ENCODE measurements at places on chromosomes 12 and 14. TPM values are rescaled to one million over a fixed set of nuclear protein-coding genes. Genes with fewer than 3 reads are reported as not detected.

GRCh38 chr12:101933866-101934514, 56.6 kb downstream of the DRAM1 start:
- no peak overlapping the region for H3K4me3 ChIP-seq
- H3K36me3 ChIP-seq: peaks cover 3% of the 10 kb centered on the region
- no peak for DNase-seq
- no peak overlapping the region for H3K27ac ChIP-seq

- H3K27me3 ChIP-seq: peaks cover 53% of the 10 kb centered on the region
- H3K4me1 ChIP-seq: no peaks in the 10 kb centered on the region
- H3K4me3 ChIP-seq: no peak overlapping the region
- H3K27ac ChIP-seq: no peak overlapping the region
- DNase-seq: no peak
Measured at GRCh38 chr14:101643651-101644050, 82.4 kb downstream of the DIO3 start.

GRCh38 chr14:64293976-64294671, at the start of gene ESR2:
Gene ESR2, minus strand, starts transcription at chr14:64294371. Its CDS starts 11,386 bp downstream, at chr14:64282985.
- DNase-seq: no peak
- peak within 1 kb of the TSS; percentile 63 for H3K4me3 ChIP-seq
- no peaks in the 10 kb centered on the region for H3K36me3 ChIP-seq

DNA sequence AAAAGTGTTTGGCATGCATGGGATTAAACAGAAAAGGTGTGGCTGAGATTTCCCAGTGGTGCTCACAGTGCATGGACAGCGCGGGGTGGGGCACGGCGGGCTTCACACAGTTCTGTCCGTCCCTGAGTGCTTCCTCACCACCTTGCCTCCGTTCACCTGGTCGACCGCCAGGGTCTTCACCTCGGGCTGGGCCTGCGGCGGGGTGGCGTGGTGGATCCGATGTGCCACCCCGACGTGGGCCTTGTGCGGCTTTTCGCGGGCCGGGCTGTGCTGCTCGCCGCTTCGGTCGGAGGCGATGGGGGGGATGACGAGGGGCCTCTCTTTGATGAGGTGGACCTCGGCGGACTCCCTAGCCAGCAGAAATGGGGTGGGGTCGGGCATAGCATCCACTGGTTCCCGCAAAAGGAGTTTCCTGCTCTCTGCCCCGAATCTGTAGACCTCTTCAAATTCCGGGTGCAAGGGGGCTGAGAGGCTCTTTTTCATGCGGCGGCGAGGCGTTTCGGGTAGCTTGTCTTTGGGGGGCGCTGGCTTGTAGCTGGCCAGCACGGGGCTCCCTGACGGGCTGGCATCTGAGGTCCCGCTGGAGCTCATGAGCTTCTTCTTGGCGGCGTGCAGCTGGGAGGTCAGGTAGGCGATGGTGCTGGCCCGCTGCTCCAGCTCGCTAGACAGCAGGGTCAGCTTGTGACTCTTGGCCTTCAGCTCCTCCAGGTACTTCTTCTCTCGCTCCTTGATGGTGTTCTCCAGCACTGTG, 35.5 kb downstream of the CCDC92 start:
- H3K4me1 ChIP-seq: peaks cover 31% of the 10 kb centered on the region
- no peak for DNase-seq
- H3K27me3 ChIP-seq: peaks cover 5% of the 10 kb centered on the region
- peak overlapping the region; percentile 60 for H3K4me3 ChIP-seq

GRCh38 chr14:51806026-51807023, 54.1 kb upstream of the GNG2 start:
- H3K27ac ChIP-seq: no peak overlapping the region
- H3K36me3 ChIP-seq: no peaks in the 10 kb centered on the region
- no peak overlapping the region for H3K4me3 ChIP-seq
- DNase-seq: no peak

- peaks cover 8% of the 10 kb centered on the region for H3K27me3 ChIP-seq
- H3K36me3 ChIP-seq: no peaks in the 10 kb centered on the region
- DNase-seq: no peak
- H3K27ac ChIP-seq: no peak overlapping the region
Measured at GRCh38 chr12:8681129-8681884, 16.5 kb upstream of the RIMKLB start.

DNA sequence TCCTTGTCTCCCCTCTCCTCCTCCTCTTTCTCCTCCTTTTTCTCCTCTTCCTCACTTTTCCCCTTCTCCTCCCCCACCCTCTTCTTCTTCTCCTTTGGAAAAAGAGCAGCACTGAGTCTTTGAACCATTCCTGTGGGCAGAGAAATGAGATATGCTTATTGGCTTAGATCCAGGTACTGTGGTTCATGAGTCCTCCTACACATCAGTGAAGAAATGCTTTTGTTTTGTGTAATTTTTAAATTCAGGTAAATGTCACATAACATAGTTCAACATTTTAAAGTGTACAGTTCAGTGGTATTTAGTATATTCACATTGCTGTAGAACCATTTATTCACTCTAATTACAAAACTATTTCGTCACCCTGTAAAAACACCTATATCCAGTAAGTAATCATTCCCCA, 402.1 kb downstream of the AACS start:
- no peaks in the 10 kb centered on the region for H3K36me3 ChIP-seq
- H3K4me3 ChIP-seq: no peak overlapping the region
- no peaks in the 10 kb centered on the region for H3K4me1 ChIP-seq
- H3K27ac ChIP-seq: no peak overlapping the region

- peak overlapping the region; percentile 30 for H3K27ac ChIP-seq
- H3K36me3 ChIP-seq: no peaks in the 10 kb centered on the region
- peaks cover 72% of the 10 kb centered on the region for H3K4me1 ChIP-seq
- no peak overlapping the region for H3K4me3 ChIP-seq
- no peak for DNase-seq
Measured at GRCh38 chr14:20627346-20628027, 14.0 kb downstream of the OR6S1 start.

- H3K4me1 ChIP-seq: peaks cover 25% of the 10 kb centered on the region
- no peak for DNase-seq
- H3K27me3 ChIP-seq: peaks cover 6% of the 10 kb centered on the region
- no peaks in the 10 kb centered on the region for H3K36me3 ChIP-seq
- peak overlapping the region; percentile 69 for H3K27ac ChIP-seq
Measured at GRCh38 chr12:52835271-52836041, 1.3 kb upstream of the KRT79 start.

GRCh38 chr14:69664865-69665526, 53.6 kb downstream of the SUSD6 start:
- H3K4me1 ChIP-seq: peaks cover 72% of the 10 kb centered on the region
- peaks cover 59% of the 10 kb centered on the region for H3K36me3 ChIP-seq
- no peak for DNase-seq
- no peak overlapping the region for H3K4me3 ChIP-seq
- peak overlapping the region; percentile 59 for H3K27ac ChIP-seq

- no peaks in the 10 kb centered on the region for H3K36me3 ChIP-seq
- H3K4me1 ChIP-seq: peaks cover 38% of the 10 kb centered on the region
- no peak overlapping the region for H3K4me3 ChIP-seq
- peak; percentile 34 for DNase-seq
Measured at GRCh38 chr12:68180792-68181744, 21.5 kb upstream of the IFNG start.

DNA sequence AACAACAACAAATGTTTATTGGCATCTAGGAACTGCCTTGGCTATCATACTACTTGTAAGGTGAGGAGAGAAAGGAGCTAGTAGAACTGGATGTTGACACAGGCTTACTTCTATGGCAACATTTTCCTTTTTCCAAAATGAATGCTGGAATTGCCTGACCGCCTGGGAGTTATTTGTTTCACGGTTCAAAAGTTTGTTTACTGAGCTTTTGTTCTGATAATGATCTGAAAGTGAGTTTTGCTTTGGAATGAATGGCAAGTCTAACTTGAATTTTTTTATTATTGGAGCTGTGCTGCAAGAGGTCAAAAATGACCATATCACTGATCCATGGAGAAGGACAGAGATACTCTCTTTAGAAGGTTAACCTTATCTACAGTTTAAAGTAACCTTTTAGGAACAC, 183.5 kb upstream of the CAND1 start:
- DNase-seq: no peak
- H3K36me3 ChIP-seq: no peaks in the 10 kb centered on the region
- H3K4me1 ChIP-seq: no peaks in the 10 kb centered on the region

DNA sequence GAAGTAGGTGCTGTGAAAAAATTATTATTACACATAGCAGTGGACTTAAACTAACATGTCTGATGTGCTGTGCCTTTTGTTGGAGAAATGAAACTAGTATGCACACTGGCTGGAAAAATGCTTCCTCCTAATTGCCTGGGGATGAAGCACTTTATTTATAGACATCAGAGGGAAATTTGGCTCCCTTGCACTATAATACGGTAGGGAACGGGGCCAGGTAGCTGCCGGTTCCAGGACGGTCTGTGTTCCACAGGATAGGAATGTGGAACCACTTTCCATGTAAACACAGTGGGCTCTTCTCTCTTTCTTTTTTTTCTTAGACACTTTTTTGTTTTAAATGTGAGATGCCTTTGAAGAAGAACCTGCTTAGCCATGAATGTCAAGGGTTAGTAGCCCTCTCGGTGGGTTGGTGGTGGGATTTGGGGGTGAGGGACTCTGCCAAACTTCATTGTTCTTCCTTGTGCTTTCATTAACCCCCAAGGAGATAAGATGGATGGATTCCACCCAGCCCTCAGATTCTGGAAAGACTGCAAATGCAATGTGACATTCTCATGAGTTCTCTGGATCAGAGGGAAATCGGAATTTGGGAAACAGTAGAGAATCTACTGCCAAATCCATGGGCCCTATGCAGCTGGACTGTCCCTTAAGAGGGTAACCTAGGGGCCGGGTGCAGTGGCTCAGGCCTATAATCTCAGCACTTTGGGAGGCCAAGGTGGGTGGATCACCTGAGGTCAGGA, 58.0 kb upstream of the GSC start:
- DNase-seq: no peak
- no peaks in the 10 kb centered on the region for H3K36me3 ChIP-seq
- no peaks in the 10 kb centered on the region for H3K27me3 ChIP-seq
- no peaks in the 10 kb centered on the region for H3K4me1 ChIP-seq
- no peak overlapping the region for H3K27ac ChIP-seq
- no peak overlapping the region for H3K4me3 ChIP-seq

The GPX2 gene
- total RNA-seq: not detected

The CABP1 gene
- total RNA-seq: 0.27 TPM

The OR4M1 gene
- not detected for total RNA-seq

The DHH gene
- not detected for total RNA-seq

The RAPGEF3 gene
- total RNA-seq: 1.8 TPM

The AHNAK2 gene
- 0.07 TPM for total RNA-seq

Measured in activated T-helper 2 cell treated with anti-CD3 and anti-CD28 coated beads, Interferon-gamma antibody, Interleukin-2, Interleukin-4, amounts not matched to agents 10 μg/mL and 5 μg/mL and 100 μg/mL, durations not matched to agents 14 hours and 24 hours and 36 hours (primary cell).